ENCODE measurements at places on chromosomes 7 and 10. TPM values are rescaled to one million over a fixed set of nuclear protein-coding genes. Genes with fewer than 3 reads are reported as not detected.

Gene WNT16
- total RNA-seq: not detected

Gene HGF
- not detected for total RNA-seq

- no peak for DNase-seq
Measured at GRCh38 chr7:148079206-148080080, 511.1 kb upstream of the C7orf33 start.

GRCh38 chr10:79397575-79398303 lies 47.7 kb downstream of the ZCCHC24 start:
- no peak for DNase-seq

DNA sequence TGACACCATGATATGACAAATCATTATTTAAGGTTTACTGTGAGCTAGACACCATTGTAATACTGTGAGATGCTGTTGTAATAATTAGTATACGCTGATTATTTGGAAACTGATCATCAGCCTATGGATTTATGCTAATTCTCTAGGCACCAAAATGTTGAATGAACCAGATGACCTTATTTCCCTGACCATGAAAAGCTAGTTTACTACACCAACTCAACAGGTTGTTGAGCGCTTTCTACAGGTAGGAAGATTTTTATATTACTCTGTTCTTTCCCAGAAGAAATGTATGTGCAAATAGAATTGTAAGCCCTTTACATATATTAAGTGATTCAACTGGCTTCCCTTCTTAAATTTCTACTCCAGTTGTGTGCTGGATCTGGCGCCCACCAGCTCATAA lies 6.2 kb downstream of the NRP1 start:
- DNase-seq: no peak

Gene WDR86
- total RNA-seq: not detected

DNA sequence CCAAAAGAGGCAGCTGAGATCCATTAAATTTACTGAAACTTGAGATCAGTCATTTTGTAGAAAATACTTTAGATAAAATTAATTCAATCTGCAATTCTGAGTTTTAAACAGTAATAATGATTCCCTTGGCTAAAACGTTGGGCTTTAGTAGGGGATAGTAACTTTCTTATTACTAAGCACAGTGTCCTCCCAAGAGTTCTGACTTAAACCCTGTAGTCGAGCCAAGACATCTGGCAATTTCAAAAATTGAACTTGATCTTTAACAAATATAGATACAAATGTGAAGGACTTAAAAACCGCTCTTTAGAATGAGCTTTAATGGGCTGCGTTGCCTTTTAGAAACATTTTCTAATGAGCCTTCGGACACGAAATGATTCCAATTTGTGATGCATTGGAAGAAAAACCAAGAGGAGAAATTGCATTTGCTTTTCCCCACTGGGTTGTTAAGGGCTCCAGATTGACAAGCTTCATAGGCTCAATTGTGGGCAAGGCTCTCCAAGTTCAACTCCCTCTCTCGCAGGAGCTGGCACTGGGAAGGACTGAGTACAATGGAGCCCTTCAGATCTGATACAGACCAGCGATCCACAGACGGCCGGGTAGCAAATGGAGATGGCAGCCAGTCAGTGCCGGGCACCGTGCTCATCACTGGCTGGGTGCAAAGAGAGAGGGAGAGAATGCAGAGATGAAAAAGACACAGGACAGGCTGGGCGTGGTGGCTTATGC lies 921.3 kb upstream of the AUTS2 start:
- DNase-seq: no peak

DNA sequence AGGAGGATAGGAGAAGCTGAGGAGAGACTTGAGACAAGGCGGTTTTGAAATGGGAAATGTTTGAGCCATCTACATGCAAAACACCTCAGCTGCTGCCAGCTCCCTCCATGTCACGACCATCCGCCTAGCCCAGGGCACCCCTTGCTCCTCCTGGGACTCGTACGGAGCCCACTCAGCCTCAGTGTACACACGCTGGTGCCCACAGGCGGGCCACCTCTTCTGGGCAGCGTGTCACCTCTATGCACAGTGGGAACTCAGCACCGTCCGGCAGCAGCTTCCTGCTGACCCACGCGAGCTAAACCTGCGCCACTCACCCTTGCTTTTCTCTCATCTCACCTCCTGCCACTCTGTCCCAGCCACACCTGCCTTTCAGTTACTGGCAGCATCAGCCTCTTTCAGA lies 108.3 kb downstream of the GALNT11 start:
- DNase-seq: no peak

- DNase-seq: no peak
Measured at GRCh38 chr10:42942279-42942950, 134.5 kb upstream of the RET start.

Gene PLOD3
- total RNA-seq: 30.7 TPM

GRCh38 chr7:151672716-151673115 lies 153.0 kb upstream of the RHEB start:
- no peak for DNase-seq

DNA sequence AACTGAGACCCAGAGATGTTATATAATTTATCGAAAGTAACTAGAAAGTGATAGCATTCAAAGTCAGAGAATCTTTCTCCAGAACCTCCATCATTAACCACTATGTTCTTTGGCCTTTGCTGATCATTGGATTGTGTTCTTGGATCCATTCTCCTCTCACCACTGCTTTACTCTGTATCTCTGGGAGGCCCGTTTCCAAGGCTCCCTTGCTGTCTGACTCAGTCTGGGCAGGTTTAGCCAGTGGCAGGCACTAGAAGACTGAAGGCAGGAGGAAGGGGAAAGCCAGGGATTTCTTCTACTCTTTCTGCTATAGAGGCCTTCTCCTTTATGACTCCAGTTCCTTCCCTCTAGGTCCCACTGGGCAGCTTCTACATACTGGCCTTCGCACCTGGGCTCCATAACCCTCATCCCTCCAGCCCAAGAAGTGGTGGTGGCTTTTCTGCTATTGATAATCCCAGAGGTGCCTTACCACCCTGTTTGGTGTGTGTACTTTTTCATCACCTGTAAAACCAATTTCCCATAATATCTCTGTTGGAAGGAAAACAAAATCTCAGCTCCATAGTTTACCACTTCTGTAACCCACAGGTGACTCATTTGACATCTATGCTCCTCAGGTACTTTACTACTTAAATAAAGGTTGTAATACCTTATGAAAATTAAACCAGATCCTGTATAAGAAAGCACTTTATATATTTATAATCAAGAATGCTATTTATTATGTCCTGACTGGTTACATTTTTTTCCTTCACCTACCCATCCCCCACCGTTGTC lies 36.0 kb downstream of the BCAP29 start:
- DNase-seq: no peak

DNA sequence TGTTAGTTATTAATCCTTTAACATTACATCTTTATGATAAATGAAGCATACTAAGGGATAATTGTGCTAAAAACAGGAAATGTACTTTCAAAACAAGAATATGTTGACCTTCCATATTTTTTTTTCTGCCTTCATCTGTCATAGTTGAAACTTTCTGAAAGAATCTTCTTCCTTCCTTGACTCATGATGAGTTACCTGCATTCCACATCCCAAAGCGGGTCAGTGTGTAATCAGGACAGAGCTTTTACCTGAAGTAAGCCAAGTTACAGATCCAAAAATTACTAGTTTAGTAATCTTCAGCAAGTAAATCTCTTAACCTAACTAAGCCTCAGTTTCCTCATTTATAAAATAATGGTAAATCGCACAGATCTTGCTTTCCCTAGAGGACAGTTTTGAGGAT lies 13.4 kb upstream of the ARL4A start:
- DNase-seq: no peak

DNA sequence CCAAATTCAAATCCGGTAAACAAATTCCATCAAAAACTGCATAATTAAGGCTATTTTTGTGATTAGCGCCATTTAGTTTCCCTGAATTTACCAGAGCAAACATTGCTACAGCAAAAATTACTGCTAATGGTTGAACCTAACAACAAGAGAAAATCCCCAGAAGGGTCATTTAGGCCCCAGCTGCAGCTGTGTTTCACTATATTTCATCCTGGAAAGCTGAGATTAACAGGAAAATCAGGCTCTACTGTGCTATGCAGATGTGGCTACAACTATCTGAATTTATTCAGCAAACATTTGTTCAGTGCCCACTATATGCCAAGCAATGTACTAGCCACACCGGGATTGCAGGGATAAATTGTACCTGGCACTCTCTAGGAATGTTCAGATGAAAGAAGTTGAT lies 104.0 kb downstream of the PON1 start:
- DNase-seq: no peak

- no peak for DNase-seq
Measured at GRCh38 chr7:105871142-105871541, 5.3 kb downstream of the ATXN7L1 start.

Gene COPG2
- total RNA-seq: 25.9 TPM

DNA sequence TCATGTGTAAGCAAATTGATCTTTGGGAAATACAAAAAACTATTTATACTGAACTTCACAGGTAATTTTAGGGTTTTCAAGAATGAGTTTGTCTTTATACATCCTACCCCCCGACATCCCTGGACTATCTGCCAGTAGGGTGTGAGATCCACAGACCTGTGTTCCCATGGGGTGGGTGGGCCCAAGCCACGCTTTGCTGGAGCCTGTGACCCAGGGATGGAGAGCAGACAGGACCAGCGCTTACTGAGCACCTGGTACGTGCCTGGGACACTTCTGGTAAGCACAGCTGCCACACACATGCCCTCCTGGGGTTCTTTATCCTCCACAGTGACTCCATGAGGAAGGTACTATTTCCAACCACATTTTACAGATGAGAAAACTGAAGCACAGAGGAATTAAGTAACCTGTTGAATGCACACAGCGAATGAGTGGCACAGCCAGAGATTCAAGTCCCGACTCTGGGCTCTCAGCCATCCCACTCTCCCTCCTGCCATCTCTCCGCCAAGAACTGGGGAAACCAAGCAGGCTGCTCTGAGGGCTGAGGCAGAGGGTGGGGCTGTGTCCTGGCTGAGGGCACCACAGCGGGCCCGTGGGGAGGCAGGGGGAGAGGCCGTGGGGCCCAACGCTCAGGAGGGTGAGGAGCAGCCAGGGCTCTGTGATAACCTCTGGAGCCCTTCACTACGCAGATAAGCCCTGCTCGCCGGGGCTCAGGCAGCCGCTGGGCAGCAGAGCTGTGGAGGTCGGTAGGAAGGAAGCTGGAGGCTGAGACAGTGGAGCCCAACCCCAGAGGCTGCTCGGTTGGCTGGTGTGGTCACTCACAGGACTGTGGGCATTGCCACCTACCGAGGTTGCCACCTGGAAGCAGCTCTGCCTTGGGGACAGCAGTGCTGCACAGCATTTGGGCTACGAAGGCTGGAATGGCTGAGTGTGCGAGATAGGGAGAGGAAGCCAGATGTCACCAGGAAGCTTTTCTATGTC lies 124.2 kb downstream of the ARHGAP22 start:
- DNase-seq: no peak

Gene SH2D4B
- total RNA-seq: not detected

DNA sequence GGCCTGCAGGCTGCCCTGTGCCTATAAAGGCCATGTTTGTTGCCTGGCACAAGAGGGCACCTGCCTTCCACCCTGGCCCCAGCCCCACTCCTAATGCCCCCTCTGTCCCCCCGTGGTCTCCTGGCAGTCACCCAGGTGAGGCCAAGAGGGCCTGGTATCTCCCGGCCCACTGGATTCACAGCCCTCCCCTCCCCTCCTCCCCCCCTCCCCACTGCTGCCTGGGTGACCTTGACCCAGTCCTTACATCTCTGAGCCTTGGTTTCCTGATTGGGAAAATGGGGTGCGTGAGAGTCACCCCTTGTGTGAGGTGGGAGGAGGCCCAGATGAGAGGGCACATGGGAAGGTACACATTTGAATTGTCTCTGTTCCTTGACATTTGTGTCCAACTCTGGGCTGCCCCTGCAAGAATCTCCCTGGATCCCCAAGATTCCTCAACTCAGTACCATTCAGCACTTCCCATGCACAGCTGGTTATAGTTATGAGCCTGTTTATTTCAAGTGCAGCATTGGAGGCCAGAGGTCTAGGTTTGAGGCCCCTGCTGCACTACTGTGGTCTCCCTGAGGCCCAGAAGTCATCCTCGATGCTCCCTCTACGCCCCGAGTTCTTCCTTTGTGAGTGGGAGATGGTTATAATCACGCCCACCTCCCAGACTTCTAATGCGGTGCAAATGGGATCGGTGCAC lies 58.9 kb downstream of the TMEM270 start:
- no peak for DNase-seq

DNA sequence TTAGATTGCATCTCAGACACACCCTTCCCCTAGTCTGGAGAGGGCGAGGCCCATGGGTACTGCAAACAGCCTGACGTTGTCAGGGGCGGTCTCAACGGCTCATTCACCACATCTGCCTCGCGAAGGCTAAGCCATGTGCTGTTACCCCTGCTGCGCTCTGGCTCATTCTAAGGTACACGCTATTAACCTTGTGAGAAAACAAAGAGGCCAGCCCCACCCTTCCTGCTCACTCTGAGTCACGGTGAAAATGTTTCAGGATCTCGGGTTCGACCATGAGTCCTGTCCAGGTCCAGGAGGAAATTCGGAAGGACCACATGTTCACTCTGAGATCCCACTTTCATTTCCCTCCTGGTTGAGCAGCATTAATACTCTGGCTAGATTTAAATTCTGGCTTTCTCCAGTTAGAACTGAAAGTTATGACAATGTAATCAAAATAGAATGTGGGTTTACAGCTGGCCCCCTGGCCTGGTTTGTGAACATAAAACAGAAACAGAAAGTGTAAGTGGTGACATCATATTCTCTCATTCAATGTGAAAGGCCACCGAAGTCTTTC lies 55.2 kb downstream of the EGFR start:
- peak; percentile 50 for DNase-seq

DNA sequence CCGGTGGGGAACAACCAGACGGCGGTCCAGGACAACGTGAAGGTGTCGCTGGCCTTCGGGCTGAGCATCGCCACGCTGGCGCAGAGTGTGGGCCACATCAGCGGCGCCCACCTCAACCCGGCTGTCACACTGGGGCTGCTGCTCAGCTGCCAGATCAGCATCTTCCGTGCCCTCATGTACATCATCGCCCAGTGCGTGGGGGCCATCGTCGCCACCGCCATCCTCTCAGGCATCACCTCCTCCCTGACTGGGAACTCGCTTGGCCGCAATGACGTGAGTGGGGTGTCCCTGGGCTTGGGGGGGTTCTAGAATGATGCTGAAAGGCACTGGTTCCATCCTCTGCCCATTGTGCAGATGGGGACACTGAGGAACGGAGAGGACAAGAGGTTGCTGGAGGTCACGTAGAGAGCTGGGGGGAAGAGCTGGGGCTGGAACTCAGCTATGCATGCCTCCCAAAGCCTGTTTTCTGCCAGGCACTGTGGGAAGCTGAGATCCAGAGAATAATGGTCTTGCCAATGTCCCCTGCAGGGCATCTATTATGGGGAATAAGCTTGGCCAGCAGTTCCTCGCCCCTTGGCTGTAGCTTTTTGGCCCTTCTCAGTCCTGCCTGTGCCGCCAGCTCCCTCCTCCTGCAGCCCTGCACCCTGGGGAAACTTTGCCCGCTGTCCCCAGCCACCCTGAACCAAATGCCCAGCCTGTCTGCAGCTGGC lies 523 bp downstream of the AQP1 start:
- no peak for DNase-seq

Gene CAV2
- not detected for total RNA-seq

GRCh38 chr7:47378728-47379395 lies 203.0 kb downstream of the TNS3 start:
- DNase-seq: no peak

- DNase-seq: no peak
Measured at GRCh38 chr7:84412161-84412969, 217.8 kb upstream of the SEMA3A start.

Gene CALHM3
- not detected for total RNA-seq

GRCh38 chr7:131900785-131901287 lies 344.4 kb upstream of the PODXL start:
- DNase-seq: no peak

Gene AKR1C2
- not detected for total RNA-seq
